Stimulated activated CD4-positive, alpha-beta T cell treated with anti-CD3 and anti-CD28 coated beads, Interleukin-4, amount 100 ng/mL, for 48 hours (primary cell): ENCODE measurements at places on chromosomes 6 and 20.

DNA sequence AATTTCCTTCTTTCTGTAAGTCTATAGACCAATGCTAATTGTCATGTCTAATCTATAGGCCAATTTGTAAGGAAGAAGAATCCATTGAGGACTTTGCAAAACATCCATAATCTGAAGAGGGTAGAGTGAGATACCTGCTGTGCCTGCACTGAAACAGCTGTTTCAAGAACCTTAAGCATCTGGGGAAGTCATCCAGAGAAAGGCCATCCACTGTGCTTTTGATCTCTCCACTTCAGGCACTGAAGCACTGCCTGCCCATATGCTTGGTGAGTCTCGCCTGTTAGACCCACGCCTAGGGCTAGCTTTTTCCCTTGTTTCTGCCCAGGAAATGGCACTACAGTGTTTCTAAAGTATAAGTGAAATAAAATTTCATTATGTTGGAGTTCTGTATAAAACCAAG is 921.8 kb upstream of the EPHA7 start:
- no peak for DNase-seq

GRCh38 chr6:51529240-51529639 is 558.2 kb downstream of the PKHD1 start:
- no peak for DNase-seq

- no peak for DNase-seq
Observed at GRCh38 chr6:69098910-69099309, 463.8 kb downstream of the ADGRB3 start.

- DNase-seq, result no peak
Observed at GRCh38 chr6:37919417-37920157, 100.1 kb downstream of the ZFAND3 start.

- DNase-seq, result no peak
Observed at GRCh38 chr20:37501940-37502339, 19.1 kb upstream of the NNAT start.

DNA sequence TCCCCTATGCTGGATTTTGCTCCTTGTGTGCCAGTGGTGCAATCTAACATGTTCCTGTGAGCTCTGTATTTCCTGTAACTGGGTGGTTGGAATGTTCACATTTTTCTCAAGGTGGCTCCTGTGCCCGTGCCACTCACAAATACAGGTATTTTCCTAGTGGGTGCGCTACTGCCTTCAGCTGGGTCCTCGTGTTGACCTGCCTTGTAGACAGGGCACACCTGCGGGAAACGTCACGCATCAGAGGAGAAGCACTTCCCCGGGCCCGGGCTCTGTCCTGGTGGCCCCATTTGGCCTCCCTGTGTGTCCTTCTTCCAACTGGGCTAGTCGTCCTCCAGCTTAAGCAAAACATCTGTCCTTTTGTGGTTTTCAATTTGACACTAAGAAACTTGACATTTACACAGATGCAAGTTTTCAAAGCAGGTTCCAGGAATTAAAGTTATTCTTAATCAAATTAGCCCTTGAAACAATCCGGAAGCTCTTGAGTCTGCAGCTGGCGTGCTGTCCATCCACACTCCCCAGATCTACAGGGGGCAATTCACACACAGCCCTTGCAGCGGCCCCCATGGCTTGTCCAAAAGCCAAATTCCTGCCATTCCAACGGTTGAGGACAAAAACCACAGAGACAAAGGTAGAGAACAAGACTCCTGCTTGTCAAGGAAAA is 275.1 kb downstream of the CDC5L start:
- DNase-seq, result no peak

GRCh38 chr20:46362921-46363867 is 43.2 kb downstream of the ELMO2 start:
- DNase-seq, result no peak

DNA sequence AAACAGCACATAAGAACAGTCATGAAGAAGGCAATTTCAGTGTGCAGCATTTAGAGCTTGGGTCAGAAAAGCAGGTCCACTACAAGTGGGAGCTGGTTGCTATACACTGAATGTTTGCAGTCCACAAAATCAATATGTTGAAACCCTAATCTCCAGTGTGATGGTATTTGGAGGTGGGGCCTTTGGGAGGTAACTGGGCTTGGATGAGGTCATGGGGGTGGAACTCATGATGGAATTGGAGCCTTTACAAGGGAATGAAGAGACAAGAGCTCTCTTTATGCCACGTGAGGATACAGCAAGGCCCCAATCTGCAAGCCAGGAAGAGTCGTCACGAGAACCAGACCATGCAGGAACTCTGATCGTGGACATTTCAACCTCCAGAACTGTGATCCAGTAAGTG is 216.7 kb upstream of the SLC35B3 start:
- DNase-seq, result no peak

DNA sequence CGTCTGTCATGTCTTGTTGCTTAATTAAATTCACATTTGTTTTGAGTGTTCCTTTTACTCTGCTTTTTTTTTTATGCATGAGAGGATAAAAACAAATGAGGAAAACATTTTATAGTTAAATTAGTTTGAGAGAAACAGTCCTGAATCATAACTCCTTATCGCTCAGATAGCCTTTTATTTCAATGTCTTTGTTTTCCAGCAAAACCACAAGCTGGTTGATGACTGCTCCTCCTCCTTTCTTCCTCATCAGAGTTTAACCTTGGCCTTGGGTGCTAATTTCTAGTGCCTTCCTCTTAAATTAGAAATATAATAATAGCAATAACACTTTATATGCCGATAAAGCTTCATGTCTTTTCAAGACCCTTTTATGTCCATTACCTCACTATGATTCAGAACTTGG is 3.1 kb downstream of the NOX3 start:
- DNase-seq, result no peak

DNA sequence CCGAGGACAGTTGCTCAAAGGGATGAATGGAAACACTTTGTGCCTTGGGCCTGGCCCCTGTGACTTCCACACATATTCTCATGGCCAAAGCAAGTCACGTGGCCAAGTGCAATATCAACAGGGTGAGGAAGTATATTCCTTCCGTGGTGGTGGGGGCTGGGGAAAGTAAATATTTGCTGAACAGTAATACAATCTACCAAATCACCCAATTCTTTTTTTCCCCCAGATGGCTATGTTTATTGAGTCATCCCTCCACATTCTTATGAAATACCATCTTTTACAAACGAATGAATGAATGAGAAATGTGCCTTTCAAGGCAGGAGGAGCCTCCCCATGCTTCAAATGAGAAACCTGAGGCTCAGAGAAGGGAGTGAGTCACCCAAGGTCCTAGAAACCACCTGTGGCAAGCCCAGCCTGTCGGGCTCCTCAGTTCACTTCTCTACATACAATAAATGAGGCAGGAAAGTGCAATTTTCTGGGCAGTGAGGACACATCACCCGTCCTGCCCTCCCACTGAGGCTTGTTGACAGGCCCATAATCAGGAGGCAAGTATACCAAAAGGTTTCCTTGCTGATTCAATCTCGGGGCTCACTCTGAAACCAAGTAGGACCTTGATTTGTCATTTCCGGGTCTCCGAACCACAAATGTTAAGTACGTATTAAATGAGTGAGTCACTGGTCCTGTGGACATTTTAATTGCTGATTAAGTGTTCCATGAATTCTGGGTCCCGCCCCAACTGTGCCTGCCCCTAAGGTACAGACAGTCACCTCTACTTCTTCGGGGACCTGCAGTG is 25.3 kb upstream of the TOP1 start:
- peak; percentile 47 for DNase-seq

GRCh38 chr6:85641897-85642773 is 551 bp downstream of the SYNCRIP start:
- DNase-seq, result peak; percentile 42

DNA sequence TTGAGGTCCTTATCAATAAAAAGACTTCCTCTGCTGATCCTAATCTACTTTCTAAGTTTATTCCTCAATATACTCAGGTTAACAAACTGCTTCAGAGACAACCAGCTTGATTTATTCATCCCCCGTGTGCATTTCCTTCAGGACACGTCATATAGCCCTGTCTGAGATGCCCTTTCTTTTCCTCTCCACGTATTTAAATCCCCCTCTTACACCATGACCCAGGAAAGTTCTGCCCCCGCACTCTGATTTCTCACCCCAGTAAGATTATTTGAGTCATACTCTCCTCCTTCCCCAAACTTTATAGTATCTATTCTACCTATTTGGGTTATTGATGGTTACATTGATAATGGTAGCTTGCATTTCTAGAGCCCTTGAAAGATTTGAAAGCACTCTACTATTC is 9.8 kb upstream of the CGA start:
- DNase-seq, result peak; percentile 15

DNA sequence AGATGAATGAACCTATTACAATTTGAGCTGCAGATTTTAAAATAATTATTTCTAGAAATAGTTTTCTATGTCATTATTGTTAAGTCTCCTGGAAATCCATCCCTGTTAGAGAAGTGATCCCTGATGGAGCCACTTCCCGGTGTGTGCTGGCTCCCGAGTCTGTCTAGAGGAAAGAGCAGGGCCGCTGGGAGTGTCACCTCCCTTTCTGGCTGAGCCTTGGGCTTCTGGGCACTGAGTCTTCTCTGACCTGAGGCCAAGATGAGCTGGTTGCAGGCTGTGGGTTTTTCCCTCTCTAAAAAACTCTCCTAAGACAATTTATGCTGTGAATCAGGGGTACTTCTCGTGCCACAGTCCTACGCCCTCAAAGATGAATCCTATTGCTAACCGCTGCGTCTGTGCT is 28.8 kb upstream of the TCFL5 start:
- no peak for DNase-seq

- DNase-seq, result no peak
Observed at GRCh38 chr6:135638108-135638507, 140.6 kb upstream of the AHI1 start.

GRCh38 chr6:169887529-169888140 is 136.2 kb downstream of the ERMARD start:
- no peak for DNase-seq

DNA sequence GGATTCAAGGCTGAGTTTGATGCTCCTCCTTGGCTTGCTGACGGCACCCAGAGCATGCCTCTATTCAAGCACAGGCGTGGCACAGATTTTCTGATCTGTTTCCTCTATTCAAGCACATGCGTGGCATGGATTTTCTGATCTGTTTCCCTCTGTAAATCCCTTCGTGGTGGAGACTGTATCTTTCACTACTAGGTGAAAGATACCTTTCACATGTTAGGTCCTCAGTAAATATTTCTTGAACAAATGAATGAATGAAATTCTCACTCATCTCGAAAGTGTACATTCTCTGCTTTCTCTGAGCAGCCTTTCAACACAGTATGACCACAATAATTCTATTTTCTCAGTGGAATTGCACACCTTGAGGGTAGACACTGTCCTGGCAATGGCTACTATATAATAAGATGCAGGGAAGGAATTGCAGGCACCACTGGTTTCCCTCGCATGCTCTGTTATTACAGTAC is 72.6 kb upstream of the F13A1 start:
- no peak for DNase-seq

GRCh38 chr6:25925876-25926275 is 4.6 kb downstream of the SLC17A2 start:
- DNase-seq, result no peak

DNA sequence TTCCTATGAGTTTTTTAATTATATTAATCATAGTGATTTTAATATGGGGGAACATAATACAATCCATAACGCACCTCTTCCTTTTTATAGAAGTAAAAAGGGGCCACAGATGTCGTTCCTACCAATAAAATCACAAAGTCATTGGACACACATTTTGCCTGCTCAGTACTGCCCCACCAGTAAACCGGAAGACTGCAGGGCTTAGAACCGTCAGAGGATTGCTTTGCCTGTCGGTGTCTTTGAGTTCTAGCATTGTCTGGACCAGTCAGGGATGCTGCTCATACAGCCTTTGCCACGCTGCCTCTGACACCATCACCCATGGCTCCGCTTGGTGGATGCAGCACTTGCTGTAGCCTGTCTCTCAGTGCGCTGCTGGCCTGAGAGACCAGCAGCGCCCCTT is 853.6 kb downstream of the C6orf118 start:
- DNase-seq, result no peak

DNA sequence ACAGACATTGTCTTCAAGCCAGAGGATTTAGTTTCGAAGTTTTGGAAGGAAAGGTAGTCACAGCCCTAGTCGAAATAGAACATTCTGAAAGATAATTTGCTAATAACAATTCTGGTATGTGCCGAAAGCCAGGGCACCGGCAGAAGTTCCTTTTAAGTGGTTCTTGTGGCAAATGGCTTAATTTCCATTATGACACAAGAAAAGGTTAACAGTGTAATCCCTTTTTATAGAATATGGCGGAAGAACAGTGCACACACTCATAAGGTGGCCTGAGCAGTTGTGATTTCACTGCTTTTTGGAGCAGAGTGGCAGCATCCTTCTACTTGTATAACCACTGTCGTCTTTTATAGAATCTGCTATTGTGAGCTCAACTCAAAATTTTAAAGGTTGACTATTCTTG is 152.4 kb downstream of the SASH1 start:
- DNase-seq, result no peak

DNA sequence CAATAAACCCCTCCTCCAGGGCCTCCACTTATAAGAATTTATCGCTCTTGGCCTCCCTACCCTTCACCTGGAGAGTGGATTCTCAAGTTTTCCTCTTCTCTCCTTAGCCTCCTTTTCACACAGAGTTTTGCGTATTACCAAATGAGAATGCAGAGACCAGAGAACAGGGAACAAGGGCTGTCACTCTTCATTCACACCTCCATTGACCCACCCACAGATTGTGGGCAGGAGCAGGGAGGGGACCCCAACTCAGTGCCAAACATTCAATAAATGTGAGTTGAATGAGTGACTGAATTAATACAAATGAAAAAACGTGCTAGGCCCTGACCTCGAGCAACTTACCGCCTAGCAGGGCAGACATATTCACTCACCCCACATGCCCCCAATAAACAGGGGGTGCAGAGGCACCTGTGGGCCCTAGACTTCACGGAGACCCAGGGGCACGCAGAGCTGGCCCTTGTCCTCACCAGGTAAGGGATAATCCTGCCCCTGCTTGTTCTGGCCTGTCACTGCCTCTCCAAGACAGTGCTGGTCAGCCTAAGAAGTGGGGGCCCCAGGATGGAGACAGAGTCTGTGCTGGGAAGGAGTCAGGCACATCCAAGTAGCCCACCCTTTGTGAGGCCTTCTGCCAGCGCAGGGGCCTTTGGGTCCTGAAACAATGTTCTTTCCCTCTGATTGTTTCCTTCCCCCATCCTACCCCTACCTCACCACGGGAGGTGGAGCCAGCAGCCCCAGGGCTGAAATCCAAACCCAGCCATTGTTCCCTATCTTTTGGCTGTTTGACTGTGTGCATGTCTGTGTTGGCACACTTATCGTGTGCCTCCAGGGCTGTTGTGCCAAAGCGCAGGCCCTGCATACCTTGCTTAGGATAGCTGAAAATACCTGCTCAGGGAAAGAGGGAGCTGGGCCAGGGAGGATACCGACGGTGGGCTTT is 8.4 kb upstream of the TJAP1 start:
- DNase-seq, result no peak

DNA sequence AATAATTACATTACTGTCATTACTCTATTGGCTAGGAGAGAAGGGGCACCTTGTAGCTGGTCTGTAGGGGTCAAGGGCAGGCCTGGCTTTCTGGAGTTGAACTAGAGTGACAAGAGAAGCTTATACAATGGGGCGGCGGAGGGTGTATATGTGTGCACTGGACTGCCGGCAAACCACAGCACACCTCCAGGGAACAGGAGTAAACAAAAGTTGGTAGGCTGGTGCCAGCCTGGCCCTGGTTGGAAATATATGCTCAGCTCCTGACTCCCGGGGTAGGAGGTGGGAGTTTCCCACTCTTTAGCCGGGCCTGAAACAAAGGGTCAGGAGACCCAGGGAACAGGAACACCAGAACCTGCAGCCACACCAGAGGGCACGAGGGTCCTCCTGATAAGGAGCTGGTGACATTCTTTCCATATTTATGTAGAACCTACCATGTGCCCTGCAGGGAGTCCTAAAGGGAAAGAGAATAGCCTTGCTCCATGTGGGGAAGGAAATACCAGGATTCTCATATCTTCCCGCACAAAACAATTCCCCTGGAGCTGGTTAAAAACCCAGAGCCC is 5.1 kb downstream of the C6orf132 start:
- no peak for DNase-seq

- DNase-seq, result no peak
Observed at GRCh38 chr6:170504479-170504878, 48.6 kb downstream of the PSMB1 start.
